NCI-H446 (cell line): ENCODE measurements at places on chromosomes 3 and 15.

DNA sequence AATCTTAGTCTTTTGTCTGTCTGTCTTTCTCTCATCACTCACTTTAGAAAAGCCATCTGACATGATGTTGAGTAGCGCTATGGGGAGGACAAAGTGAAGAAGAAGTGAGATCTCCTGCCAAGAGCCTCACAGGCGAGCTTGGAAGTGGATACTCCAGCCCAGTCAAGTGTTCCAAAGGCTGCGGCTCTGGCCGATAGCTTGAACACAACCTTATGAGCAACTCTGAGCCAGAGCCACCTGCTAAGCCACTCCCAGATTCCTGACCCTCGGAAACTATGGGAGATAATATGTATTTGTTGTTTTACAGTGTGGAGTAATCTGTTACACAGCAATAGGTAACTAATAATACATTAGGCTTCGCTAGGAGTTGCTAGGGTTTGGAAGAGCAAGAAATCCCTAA is 76.2 kb downstream of the MB21D2 start:
- no peak for DNase-seq

- DNase-seq = no peak
Observed at GRCh38 chr3:187646906-187647660, 23.1 kb downstream of the SST start.

DNA sequence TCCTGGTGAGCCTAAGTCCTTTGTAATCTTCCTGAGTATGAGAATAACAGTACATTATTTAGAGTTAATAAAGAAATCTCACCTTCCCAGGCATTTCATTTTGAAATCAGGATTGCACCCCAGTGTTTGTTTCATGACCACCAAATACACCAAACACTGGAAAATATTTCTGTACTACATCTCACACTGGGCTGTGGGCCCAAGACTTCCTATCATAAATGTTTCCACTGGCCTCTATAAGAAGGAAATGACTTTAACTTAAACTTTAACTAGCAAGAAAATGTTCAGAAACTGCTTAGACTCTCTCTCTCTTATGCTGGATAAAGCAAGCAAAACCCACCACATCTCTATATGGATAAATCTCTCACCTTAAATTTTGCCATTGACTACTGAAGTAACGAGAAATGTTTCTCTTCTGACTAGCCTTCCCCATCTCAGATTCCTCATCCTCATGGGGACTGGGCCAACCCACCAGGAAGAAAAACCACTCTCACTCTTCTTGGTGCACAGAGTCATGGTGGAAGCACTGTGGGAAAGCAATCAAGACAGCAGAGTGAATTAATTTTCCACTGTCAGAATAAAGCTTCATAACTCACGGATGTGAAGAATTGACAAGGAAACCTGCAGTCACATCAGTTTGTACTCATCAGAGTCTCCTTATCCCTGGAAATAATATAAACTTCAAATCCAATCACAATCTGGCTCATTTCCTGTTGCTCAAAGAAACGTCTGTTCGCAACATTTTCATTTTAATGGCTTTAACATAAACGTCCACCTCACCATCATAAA is 859.6 kb downstream of the EPHA3 start:
- no peak for DNase-seq

DNA sequence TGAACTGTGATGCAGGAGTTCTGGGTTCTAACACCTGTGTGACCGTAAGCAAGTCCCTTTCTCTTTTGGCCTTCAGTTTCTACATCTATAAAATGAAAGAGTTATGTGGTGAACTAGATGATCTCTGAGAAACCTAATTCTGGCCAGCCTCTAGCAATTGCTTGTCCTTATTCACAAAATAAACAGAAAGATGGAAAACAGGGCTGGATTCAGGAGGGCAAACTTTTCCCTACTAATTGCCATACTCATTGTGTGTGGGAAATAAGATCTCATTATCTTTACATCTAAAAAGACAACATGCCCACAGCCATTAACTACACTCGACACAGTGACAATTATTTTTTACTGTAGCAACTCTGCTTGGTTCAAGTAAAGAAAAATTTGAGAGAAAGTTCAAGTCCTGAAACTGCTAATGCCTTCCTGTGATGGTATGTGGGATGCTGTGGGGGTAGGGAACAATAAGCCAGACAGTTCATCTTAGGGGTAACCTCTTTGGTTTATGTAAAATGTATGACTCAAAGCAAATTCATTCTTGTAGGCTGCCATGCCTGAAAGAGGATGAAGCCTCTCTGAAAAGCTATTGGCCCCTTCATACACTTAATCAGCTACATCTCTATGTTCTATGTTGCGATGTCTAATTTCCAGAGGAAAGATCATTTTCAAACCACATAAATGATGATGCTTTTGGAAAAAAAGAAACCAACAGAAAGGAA is 177.6 kb upstream of the BCL6 start:
- no peak for DNase-seq

DNA sequence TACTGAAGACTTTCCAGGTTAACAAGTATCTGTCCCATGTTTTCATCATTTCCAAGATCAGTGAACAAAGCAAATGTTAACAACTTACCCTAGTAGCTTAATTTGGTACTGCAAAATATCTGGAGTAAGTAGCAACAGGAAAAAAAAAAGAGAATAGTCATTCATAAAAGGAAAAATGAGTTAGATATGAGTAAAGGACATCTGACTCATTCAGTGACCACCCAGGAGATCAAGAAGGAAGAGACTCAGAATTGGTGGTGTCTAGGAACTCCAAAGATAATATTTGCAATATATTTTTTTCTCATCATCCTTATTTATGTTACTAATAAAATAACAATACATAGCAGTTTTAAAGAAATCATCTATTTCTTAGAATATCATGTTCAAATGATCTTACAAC is 253.8 kb upstream of the COL8A1 start:
- DNase-seq = no peak

DNA sequence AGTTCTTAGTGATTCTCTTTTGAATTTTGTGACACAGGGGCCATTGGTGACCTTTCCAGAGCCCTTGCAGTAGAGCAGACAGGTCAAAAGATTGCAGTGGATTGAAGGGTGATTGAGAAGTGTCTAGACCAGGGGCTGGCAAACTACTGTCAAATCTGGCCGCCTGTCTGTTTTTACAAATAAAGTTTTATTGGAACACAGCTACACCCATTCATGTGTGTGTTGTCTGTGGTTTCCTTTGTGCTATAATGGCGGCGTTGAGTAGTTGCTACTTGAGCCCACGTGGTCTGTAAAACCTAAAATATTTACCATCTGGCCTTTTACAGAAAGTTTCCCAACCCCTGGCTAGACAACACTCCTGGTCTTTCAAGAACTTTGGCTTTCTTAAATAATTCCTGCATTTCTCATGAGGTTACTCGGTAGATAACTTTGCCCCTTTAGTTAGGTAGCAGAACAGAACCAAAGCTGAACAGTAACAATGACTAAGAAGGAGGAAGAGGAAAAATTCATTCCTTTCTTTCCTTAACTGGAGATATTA is 265.1 kb upstream of the NR2E3 start:
- no peak for DNase-seq

DNA sequence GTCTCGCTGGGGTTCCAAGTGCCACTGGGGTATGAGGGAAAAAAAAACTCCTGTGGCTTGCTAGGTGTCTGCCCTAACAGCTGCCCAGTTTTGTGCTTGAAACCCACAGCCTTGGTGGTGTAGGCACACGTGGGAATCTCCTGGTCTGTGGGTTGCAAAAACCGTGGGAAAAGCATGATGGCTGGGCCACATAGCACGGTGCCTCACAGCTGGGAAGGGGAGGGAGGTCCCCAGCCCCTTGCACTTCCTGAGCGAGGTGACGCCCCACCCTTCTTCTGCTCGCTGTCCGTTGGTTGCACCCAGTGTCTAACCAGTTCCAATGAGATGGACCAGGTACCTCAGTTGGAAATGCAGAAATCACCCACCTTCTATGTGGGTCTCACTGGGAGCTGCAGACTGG is 144.3 kb downstream of the KBTBD8 start:
- no peak for DNase-seq

DNA sequence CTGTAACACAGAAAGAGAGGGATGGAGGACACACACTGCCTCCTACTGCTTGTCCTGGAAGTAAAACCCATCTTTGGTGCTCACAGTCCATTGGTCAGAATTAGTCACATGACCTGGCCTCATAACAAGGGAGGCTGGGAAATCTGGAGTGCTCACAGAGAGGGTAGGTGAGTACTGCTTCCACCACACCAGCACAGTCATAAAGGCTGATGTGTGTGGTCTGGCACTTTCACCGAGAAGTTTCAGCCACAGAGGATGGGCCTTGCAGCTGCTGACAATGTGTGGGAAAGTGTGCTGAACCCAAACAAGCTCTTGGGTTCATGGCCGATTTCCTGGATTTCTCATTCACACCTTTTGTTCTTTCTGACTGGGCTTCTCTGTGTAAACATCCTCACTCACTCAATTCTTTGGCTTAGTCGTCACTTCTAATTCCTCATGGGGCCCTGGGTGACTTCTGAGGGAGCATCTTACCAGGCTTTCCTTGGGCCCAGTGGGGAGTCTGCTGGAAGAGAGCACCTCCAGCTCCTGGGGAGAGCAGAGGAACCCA is 100.7 kb downstream of the ASB7 start:
- no peak for DNase-seq

GRCh38 chr3:3745693-3746092 is 53.5 kb upstream of the LRRN1 start:
- no peak for DNase-seq

- no peak for DNase-seq
Observed at GRCh38 chr3:32395496-32395895, 3.8 kb downstream of the CMTM7 start.

DNA sequence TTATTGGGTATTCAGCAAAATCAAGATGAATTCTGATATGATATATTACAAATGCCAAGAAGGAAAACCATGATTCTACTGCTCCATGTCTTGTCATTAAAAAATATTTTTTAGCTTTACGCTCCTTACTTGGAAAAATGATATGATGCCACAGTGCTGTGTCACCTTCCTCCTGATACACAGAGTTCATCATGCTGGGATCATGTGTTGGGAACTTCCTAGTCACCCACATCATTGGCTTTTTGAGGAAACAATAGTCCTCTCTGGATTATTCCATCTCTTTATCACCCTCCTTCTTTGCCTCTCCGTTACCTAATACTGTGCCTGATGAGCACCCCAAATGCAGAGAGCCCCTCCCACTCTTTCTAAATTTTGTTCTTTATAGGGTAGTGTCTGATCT is 94.3 kb upstream of the PFN2 start:
- no peak for DNase-seq

DNA sequence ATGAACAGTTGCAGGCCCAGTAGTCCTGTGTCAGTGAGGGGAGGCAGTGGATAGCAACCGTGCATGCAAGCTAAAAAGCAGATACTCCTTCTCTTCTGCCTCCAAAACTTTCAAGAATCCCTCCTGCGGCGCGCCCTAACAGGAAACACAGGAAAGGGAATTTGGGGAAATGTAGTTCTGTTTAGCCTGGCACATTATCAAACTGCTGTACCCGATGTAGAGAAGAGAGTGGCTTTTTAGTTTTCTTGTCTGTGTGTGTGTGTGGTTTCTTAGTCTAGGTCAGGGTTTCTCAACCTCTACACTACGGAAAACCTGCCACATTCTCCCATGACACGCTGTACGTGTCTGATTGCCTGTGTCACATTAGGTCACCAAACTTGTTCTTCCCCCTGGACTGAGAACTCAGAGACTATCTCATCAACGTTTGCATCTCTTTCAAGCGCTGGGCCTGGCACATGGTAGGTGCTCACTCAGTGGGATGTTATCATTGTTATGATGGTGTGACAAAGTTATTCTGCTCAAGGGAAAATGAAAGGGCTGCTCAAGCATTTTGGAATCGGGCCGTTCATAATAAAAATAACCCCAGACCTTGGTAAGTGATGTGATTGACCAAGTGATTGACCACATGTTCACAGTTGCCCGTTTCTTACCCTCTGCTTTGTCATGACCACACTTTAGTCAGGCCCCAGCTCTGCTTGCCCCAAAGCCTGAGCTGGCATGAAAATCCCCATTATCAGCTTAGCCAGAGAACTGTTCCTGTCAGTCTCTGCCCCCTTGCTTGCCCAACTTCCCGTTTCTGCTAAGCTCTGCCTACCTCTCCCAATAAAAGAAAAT is 33.2 kb downstream of the TM4SF4 start:
- DNase-seq = no peak

DNA sequence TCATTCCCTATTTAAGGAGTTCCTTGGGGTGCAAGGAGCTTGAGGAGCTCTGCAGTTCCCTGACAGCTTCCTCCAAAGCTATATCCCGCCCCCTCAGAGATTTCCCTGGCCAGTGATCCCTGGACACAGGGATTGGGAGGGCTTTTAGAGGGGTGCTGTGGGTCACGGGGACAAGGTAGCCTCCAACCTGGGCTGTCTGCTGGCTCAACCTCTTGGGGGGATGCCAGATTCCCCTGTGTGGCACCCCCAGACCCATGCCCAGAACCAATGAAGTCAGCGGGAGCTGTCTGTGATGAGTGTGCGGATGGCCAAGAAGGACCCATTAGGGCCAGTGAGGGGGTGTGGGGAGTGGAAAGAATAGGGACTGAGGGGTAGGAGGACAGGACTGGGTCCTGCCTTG is 21.0 kb upstream of the ATP2B2 start:
- DNase-seq = no peak

DNA sequence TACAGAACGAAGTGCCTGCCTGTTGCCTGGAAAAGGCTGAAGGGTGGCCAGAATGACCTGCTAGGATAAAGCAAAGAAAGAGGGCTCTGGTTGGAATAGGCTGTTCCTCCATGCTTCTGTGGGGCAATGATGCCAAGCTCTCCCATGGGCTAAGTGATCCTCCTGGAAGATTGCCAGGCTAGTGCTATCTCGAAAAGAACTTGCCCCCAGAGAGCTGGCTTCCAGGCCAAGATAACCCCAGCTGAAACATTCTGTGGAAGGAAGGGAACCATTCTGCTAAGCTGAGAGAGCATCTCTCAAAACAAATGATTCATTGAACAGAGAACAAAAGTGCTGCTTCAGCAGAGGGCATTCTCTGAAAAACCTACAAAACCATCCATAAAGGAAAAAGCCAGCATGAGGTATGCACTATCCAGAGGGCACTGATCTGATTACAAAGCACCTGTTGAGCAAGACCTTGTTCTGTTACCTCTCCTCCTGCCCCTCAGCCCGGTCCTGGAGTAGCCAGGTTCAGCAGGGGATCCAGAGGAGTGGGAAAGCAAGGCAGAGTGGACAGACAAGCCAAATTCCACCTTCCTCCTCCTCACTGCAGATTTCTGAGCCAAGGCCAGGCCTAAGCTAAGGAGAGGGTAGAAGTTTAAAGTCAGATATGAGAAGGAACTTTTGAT is 31.9 kb upstream of the SPRED1 start:
- DNase-seq = no peak

DNA sequence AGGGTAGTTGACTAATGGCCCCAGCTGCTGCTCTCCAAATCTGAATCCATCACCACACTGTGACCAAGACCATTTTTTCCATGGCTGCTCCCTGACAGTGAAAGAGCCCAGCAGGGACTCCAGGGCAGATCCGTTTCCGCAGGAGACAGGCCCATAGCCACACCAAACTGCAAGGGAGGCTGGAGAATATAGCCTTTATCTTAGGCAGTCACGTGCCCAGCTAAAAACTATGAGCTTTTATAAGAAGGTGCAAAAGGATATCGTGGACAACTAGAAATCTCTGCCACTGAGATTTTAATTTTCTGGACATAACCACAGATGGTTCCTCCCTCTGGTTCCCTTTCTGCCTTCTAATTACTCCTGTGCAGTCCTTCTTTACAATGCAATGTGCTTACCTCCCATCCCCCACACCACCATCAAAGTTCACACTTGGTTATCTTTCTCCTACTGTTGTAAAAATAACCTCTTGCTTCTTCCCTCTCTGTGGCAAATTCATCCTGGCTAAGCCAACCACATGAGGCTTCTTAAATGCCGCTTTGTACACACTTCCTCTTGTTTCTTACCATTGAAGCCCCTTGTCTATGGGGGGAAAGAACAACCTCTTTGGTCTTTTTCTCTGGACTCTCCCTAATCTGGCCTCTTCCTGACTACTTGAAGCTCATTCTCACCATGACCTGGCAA is 233.7 kb downstream of the SHQ1 start:
- no peak for DNase-seq
